ENCODE measurements at places on chromosomes 16 and 17.

DNA sequence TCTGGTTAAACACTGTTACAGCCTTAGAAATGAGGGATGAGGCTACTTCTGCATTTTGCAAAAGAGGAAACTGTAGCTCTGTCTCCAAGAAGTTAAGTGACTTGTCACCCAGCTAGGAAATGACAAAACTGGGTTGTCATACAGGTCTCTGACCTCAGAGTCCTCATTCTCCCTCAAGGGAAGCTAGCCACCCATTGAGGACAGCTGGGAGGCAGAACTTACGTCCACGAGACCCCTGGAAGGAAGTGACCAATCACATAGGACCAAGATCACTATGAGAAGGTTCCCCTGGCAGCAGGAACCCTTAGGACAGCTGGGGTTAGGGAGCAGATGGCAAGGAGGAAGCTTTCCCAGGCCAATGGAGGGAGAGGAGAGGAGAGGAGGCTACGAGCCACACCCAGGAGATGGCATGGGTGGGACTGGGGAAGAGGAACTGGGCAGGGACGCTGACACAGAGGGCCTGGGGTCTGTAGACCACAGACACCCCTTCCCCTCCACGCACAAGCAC is 11.2 kb downstream of the METTL22 start:
- no peak for DNase-seq

- no peak for DNase-seq
Measured at GRCh38 chr17:27635275-27635823, 4.4 kb downstream of the LGALS9 start.

DNA sequence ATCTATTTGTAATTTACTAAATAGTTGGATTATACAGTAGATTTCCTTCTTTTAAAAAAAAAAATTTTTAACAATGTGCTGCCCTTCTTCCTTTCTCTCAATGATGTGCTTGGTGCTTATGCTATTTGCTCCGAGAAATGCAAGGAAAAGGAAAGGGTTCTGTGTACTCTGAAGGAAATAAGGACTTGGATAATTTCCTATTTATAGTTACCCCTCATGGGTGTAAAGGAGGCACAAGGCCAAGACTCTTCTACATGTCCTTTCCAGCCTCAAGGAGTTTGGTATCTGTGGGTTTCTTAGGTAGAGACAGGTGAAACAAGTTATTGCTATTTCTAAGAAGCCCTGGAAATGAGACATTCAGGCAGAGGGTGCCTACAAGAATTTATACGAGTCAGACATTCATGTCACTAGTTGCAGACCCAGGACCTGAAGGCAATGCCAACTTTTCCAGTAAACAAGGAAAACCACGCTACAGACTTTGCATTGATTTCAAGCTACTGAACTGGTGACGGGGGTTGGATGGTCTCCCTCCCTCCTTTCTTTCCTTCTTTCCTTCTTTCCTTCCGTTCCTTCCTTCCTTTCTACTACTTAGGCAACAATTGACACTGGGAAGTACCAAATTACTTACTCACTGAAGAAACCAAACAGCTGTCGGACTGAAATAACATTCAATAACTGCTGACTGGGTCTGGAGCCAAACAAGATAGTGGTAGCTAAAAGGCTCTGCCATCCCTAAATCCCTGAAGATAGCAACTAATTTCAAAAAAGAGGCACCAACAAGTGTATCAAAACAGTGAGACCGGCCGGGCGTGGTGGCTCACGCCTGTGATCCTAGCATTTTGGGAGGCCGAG is 33.8 kb upstream of the GHDC start:
- DNase-seq, result no peak

- no peak for DNase-seq
Measured at GRCh38 chr16:6558126-6558525, 774.5 kb upstream of the RBFOX1 start.

GRCh38 chr16:80570106-80570478 is 29.3 kb downstream of the DYNLRB2 start:
- peak; percentile 17 for DNase-seq

DNA sequence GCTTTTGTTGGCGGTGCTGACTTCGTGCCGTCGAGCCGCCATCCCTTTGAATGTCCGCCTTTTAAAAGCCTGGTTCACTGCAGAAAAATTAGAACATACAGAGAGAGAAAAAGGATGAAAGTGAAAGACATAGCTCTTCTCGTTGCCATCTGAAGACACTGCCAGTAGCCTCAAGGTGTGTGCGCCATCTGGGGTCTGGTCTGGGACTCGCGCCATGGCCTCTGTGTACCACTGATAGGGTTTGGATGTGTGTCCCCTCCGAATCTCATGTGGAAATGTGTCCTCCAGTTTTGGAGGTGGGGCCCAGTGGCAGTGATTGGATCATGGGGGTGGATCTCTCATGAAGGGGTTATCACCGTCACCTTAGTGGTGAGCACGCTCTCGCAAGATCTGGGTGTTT is 15.5 kb downstream of the GSE1 start:
- DNase-seq, result no peak

DNA sequence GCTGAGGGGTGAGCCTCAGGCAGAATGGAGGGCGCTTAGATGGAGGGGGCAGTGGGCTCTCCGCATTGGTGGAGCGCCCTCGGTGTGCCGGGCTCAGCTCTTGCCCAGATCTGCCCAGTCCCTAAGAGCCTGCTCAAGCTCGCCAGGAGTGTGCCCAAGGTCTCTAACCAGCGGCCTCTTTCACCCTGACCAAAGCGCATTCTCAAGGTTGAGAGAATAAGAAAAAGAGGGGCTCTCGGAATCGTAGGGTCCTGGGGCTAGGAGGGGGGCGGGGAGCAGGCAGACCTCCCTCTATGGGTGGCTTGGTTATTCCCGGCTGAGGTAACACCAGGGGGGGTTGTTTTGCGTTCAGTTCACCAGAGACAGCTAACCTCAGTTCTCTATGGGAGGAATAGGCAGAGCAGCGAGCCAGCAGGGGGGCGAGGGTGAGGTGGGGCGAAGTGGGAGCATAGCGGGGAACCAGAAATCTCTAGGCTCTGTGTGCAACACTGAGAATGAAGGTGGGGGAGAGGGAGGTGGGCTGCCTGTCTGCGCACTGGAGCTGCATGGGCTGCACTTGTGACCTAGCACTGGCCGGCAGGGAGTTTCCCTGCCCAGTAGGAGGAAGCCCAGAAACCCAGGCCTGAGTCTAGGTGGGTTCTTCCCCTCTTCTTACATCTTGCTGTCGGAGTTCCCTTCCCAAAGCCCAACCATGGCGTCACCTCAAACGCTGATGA is 3.0 kb downstream of the TMEM132E start:
- no peak for DNase-seq

- peak; percentile 50 for DNase-seq
Measured at GRCh38 chr17:16463358-16464302, 28.4 kb downstream of the LRRC75A start.

GRCh38 chr16:83470416-83470815 is 337.4 kb upstream of the HSBP1 start:
- DNase-seq, result no peak

GRCh38 chr17:37261286-37261685 is 114.5 kb upstream of the C17orf78 start:
- DNase-seq, result no peak

DNA sequence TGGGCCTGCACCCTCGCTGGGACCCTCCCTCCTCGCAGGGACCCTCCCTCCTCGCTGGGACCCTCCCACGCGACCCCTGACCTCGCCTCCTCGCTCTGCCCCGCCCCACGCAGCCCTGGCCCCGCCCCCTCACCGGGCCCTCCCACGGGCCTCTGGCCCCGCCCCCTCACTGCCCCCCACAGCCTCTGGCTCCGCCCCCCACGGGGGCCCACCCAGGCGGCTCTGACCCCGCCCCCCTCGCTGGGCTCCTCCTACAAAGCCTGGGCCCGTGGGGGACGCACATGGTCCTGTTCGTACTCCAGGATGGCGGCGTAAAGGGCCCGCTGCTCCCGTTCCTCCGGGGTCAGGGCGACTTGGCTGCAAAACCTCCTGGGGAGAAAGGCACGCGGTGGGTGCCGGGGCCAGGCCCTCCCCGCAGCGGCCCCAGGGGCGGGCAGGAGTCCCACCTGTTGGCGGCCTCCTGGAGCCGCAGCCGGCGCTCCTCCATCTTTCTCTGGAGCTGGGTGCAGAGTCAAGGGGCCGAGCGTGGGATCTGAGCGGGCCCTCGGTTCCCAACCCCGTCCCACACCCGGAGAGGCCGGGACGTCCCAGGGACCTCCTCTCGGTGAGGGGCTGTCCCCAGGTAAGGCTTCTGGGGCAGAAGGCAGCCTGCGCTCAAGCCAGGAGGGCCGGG is 9.0 kb downstream of the VPS9D1 start:
- DNase-seq, result no peak

- DNase-seq, result no peak
Measured at GRCh38 chr17:50518384-50519023, 10.3 kb downstream of the MYCBPAP start.

DNA sequence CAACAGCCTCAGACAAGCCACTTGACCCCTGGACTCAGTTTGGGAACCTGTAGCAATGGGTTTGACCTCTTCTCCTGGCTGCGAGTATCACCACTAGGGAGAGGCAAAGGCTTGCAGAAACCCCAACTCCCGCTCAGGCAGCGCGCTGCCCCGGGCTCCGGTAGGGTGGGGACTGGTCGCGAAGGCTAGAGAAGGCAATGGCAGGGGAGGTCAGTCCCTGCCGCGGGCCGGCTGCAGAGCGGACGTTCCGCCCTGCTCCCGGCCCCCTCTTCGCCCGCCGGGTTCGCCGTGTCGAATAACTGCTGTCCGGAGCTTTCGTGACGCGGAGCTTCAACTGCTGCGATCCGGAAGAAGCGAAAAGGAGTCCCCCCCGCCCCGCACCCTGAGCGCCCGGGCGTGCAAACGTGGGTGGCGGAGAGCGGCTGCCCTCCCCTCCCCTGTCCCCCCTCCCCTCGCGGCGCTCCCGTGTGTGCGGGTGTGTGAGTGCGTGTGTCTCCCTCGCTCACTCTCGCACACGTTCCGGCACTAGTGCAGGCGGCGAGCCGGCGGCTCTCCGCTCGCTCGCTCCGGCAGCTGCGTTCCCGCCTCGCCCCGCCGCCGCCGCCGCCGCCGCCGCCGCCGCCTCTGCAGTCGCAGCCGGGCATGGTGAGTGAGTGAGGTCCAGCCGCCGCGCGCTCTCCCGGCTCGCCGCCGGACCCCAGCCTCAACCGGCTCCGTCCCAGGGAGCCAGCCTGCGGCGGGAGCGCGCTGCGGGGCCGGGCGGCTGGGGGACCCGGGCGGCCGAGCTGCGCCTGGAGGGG is 772 bp upstream of the SHISA6 start:
- no peak for DNase-seq

- DNase-seq, result no peak
Measured at GRCh38 chr17:47120521-47121095, 68.5 kb downstream of the CDC27 start.

DNA sequence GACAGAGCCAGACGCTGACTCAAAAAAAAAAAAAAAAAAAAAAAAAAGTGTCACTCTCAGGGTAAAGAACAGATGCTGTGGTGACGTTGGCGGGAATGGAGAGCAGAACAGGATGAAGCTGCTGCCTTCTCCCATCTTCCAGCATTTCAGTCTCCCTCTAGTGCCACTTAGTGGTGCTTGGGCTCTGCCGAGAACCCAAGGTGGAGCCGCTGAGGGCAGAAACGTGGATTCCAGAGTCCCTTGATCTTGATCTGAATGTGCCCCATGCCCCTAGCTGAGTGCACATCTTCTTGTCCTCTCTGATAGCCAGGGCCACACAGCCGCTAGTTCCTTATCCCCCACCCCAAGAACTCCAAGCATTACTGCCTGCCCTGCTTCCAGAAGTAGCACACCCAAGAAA is 43.2 kb upstream of the FA2H start:
- no peak for DNase-seq

- no peak for DNase-seq
Measured at GRCh38 chr17:79836972-79837887, 2.0 kb downstream of the CBX4 start.

- DNase-seq, result no peak
Measured at GRCh38 chr17:46727572-46728348, 90.7 kb downstream of the WNT3 start.

DNA sequence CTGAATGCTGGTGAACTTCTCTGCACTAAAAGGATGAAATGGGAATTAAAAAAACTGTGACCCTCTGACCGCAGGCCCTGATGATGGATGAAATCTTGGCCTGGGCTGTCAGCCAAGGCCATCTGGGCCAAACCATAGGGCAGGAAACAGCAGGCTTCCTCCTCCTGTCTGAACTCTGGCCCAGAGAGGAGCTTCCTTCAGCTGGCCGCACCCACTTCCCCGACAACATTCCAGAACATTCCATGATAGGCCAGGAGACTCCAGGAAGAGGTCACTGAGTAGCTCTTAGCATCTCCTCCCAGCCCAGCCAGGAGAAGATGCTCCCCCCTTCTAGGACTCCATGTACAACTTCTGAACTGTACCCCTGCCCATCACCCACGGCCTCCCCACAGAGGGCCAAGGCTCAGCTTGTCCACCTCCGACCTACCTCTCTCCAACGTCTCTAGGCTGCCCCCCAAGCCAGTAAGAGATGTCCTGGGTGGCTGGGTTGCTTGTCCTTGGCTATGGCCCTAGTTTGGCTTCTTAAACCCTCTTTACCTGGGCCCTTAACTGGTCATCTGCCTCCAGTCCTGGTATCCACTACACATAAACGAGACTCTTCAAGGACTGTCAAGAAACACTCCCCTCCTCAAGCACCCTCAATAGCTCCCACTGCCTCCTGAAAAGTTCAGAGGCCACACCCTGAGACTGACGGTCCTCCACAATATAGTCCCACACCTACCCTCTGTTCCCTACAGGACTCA is 1.7 kb downstream of the RPH3AL start:
- DNase-seq, result no peak

- no peak for DNase-seq
Measured at GRCh38 chr17:7634384-7634783, 4.4 kb downstream of the SHBG start.
